ENCODE measurements at places on chromosomes 6 and 20. TPM values are rescaled to one million over a fixed set of nuclear protein-coding genes. Genes with fewer than 3 reads are reported as not detected.

Gene PAX1
- total RNA-seq = not detected

Gene RSPO3
- not detected for total RNA-seq

Gene TLDC2
- total RNA-seq = 0.34 TPM

Gene TSPO2
- not detected for total RNA-seq

Gene MYO6
- 21.9 TPM for total RNA-seq

Gene GSTA3
- not detected for total RNA-seq

Gene RPP40
- total RNA-seq = 15.7 TPM

Gene FAM209B
- 0.82 TPM for total RNA-seq

GRCh38 chr6:44512868-44513741 is 125.6 kb downstream of the CDC5L start:
- DNase-seq = peak; percentile 26

GRCh38 chr6:45756606-45757005 is 259.1 kb downstream of the CLIC5 start:
- no peak for DNase-seq

- DNase-seq = no peak
Measured at GRCh38 chr6:133130863-133131262, 110.3 kb upstream of the EYA4 start.

GRCh38 chr20:32497589-32498224 is 87.4 kb downstream of the NOL4L start:
- DNase-seq = no peak

DNA sequence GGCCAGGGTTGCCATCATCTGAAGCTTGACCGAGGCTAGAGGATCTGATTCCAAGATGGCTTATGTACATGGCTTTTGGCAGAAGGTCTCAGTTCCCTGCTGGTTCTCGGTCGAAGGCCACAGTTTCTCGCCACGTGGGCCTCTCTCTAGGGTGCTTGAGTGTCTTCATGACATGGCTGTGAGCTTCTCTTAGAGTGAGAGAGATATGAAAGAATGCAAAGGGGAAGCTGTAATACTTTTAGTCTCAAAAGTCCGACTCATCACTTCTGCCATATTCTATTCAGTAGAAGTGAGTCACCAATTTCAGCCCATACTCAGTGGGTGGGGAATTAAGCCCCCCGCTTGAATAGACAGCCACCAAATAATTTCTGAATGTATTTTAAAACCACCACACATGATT is 94.2 kb downstream of the UTRN start:
- no peak for DNase-seq

DNA sequence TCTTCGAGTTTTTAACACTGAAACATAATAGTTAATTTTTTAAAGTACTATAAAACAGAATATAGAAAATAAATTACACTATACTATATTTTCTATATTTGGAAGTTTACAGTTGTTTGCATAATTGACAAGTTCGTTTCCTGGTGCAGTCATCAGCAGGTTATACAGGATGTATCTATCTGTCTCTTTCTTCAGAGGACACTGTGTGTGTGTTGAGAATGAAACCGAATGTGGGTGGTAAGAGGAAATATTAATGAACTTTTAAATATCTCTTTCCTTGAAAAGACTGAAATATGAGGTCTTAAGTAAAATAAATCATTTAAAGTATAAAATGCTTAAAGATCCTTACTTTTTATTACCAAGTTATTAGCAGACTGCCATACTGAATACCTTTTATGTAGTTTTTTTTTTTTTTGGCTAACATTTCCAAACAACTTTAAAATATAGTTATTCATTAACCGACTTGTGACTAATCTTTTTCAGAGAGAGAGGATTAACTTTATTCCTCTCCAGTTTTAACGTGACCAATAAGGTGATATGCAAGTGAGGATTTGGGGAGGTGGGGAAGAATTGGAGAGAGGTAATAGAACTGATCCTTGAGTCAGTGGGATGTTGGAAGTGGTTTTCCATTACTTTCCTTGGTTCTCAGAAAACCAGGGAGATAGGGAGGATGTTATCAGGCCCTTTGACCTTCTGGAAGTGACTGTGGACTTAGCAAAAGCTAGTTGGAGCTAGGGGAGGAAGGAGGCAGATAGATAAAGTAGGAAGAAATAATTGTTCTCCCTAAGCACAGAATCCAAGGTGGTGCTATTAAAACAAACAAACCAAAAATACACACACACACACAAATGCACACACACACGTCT is 380.0 kb upstream of the FLRT3 start:
- DNase-seq = no peak

- DNase-seq = no peak
Measured at GRCh38 chr6:46772762-46773161, 20.4 kb upstream of the MEP1A start.

- no peak for DNase-seq
Measured at GRCh38 chr6:161557333-161558107, 283.7 kb upstream of the AGPAT4 start.

DNA sequence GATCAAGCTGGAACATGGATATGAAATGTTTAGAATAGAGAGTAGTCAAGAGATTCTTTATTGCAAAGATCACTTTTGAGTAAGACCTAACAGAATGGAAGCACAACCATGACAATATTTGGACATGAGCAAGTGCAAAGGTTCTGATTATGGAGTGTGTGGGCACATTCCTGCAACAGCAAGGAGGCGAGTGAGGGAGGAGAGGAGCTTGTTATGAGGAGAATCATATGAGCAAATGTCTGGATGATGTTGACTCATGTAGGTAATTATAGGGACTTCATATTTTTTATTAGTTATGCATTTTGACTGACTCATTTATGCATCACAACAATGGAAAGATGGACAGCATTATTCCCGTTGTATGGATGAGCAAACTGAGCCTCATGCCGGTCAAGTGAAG is 100.8 kb upstream of the SLC35B3 start:
- no peak for DNase-seq

- DNase-seq = no peak
Measured at GRCh38 chr6:134826889-134827737, 122.8 kb downstream of the ALDH8A1 start.

DNA sequence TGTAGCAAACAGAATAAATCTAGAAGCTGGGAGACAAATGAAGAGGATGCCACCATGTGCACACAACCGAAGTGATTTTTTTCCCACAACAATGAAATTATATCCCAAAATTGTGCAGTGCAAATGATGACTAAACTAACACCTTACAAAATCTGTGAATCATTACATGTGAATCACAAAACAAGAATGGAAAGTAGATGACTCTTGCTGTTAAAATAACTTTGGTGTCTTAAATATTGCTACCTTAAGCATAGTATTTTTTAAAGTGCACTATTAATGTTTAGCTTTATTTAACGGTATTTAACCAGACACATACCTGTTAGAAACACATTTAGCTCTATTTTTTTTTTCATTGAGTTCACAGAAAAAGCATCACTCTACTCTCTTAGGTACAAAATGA is 190.8 kb downstream of the TBC1D32 start:
- no peak for DNase-seq

GRCh38 chr6:33857093-33857931 is 53.5 kb upstream of the MLN start:
- DNase-seq = no peak

- DNase-seq = no peak
Measured at GRCh38 chr6:125667326-125667725, 82.1 kb upstream of the HEY2 start.

DNA sequence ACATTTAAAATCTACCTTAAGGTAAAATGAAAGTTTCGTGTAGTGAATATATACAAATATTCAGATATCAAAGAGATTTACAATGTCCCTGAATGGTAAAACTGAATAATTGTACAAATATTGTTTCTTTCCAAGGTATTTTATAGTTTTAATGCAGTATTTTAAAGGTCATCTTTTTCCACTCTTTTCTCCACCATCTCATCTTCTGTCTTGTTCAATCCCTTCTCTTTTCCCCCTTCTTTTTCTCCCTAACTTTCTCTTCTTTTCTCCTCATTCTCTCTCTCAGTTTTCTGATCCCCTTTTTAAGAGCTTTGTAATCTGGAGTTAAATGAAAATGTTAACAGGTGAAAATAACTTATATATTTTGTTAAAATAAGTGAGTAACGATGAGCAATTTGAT is 126.9 kb downstream of the ADGRB3 start:
- no peak for DNase-seq

DNA sequence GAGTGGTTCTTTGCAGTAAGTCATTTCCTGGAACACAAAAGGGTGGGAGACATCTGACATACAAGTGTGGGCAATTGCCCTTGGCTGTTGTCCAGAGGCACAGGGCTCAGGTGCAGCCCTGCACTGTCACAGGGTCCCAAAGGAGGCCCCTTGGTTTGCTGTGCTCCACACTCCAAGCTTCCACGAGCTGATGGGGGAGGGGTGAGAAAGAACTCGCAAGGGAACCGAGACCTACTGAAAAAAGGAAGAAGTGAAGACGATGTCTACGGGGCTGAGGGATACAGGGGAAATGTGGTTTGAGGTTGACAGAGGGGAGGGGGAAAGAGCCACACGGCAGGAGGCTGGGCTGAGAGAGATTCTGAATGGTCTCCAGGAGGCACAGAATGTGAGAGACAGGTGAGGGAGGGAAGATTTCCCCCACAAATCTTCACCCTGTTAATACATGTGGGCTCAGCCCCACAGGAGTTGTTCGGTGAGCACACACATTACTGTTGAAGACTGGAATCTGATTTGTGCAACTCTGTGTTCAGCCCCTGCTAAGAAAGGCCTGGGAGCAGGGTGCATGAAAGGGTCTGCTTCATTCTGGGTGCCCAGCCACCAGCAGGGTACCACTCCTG is 123.4 kb downstream of the LY86 start:
- no peak for DNase-seq

- no peak for DNase-seq
Measured at GRCh38 chr6:98958776-98959175, 11.0 kb upstream of the FBXL4 start.

GRCh38 chr6:119347466-119348095 is 2.0 kb downstream of the MAN1A1 start:
- DNase-seq = no peak

GRCh38 chr6:41775293-41775882 is 4.3 kb downstream of the FRS3 start:
- DNase-seq = no peak

GRCh38 chr6:28258877-28259777 is at the start of gene NKAPL:
Gene NKAPL (plus strand): TSS chr6:28259297. CDS start chr6:28259372, 75 bp downstream.
- peak; percentile 43 for DNase-seq

GRCh38 chr20:51500311-51500710 is 42.2 kb downstream of the NFATC2 start:
- no peak for DNase-seq

DNA sequence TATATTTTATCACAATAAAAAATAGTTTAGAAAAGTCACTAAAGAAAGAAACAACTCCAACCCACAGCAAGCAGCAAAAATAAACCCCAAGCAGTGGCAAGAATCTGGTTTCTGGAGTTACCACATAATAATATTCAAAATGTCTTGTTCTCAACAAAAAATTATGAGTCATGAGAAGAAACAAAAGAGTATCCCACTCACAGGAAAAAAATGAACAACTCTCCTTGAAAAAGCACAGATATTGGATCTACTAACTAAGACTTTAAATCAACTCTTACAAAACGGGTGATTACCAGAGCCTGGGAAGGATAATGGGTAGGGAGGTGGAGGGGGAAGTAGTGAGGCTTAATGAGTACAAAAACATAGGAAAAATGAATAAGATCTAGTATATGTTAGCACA is 425.6 kb downstream of the PLCB1 start:
- no peak for DNase-seq

- DNase-seq = peak; percentile 57
Measured at GRCh38 chr6:45500924-45501816, 123.4 kb upstream of the SUPT3H start.

- no peak for DNase-seq
Measured at GRCh38 chr20:4726710-4727397, 5.1 kb downstream of the PRND start.

DNA sequence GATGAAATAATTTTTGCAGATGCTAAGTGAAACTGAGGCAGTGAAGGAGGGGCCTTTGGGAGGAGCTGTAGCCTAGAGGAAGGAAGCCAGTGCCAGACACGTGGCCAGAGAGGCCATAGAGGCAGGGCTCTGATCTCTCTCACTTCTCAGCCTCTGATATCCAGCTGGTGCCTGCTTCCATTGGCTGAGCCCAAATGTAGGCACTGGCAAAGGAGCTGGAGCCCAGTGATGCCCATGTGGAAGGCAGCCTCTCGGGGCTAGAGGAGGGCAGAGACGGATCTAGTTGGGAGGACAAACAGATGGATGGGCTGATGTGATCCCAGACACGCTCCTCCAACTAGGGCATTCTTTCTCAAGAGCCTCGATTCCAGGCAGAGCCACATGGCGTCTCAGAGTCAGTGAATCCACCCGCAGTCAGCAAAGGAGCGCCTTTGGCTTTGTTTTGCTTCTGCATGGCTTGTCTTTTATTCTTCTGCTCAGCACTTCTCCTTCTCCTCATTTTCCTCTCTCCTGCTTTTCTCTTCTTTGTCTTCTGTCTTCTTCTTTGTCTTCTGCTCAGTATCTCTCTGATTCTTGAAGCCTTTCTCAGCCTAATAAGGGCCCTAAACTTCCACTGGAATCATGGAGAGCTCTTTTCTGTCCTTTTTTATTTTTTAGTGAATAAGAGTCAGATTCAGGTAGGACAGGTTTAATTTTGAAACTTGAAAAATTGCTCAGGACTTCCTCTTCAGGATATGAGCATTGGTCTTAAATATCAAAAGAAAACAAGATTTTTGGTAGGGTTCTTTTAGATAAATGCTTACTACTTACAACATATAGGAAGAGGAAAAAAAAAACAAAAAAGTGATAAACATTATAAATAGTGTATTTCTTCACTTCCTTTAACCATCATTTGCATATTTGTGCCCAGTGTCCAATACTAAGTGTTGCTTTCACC is 41.8 kb downstream of the CYP24A1 start:
- no peak for DNase-seq

GRCh38 chr20:49399329-49399728 is 83.1 kb downstream of the KCNB1 start:
- DNase-seq = no peak

DNA sequence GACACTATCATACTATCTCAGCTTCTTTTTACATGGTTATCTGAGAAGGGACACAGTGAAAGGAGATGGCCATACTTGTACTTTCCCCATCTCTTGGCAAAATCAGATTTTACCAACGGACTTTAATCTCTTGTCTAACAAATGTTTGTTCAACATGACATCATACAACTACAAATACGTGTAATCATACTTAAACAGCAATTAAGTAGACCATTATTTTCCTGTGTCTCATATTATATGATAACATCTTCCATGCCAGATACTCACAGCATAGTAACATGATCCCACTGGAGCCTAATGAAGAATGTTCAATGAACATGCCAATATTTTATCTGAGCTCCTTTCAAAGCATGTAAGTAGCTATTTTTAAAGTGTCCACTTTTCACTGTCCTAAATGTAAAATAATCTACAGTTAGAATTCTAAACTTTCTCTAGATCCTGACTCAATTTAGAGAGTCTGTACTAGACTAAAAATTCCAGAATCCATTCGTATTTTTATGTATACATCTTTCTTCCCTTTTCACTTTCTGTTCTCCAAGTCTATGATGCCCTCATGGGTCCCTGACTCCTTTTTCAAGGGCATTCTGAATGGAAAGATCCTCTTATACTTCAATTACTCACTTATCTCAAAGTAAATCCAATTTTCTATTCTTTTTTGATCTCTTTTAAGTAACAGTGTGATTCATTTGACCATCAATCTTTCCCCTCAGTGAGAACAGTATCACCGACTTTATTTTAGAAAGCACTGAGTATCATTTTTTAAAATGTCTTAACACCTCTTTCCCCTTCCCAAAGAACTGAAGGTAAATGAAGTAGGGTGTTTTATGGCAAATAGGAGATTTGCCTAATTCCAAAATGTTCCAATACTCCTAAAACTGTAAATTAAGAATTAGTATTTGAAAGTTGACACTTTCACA is 133.5 kb downstream of the CDK19 start:
- no peak for DNase-seq

- no peak for DNase-seq
Measured at GRCh38 chr6:11785415-11785773, 6.8 kb upstream of the ADTRP start.

GRCh38 chr6:98880486-98880885 is 46.1 kb downstream of the POU3F2 start:
- no peak for DNase-seq
